ENCODE measurements at places on chromosomes 7 and 10.

DNA sequence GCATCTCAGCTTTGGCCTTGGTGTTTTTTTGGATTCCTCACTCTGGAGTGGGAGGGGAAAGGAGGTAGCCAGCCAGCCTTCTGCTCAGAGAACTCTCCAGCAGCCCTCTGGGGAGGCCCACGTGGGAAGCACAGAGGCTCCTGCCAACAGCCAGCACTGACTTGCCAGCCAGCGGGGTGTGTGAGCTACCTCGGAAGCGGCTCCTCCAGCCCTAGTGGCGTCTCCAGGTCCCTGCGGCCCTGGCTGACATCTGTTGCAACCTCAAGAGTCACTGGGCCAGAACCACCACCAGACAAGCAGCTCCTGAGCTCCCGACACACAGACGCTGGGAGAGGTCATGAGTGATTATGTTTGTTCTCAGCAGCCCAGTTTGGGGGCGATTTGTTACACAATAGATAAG lies 180.2 kb upstream of the FZD8 start:
- no peak for DNase-seq

DNA sequence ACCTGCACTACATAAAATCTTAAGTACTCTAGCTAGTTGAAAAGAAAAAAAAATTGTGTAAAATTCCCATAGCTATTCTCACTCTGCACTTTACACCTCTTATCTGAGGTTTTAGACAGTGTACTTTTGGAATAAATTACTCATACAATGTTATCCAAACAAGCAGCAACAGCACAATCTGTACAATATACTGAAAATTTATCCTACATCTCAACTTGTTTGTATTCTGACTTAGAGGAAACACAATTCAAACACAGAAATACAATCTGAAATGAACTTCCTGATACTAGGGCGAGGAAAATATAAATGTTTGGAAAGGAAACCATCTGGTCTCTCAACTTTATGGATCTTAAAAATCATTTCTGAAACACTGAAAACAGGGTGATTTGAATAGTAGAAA lies 381.7 kb downstream of the THSD7A start:
- no peak for DNase-seq

GRCh38 chr10:25661632-25662031 lies 272.4 kb upstream of the MYO3A start:
- no peak for DNase-seq

DNA sequence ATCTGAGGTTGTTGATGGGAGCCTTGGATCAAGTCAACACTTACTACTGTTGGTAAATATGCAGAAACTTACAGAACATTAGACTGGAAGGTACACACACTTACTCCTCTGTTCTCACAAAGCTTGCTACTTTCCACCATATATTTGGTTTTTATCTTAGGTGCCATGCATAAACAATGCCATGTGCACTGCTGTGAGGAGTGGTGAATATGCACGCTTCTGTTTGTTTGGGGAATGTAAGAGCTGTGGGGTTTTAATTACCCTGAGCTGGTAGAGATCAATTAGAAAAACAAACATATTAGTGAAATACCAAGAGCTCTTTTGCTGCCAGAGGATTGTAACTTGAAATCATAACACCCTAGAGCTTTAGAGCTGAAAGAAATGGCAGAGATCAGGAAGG lies 79.8 kb upstream of the ARID5B start:
- DNase-seq, result no peak

- no peak for DNase-seq
Observed at GRCh38 chr7:85133560-85133959, 53.3 kb downstream of the SEMA3D start.

DNA sequence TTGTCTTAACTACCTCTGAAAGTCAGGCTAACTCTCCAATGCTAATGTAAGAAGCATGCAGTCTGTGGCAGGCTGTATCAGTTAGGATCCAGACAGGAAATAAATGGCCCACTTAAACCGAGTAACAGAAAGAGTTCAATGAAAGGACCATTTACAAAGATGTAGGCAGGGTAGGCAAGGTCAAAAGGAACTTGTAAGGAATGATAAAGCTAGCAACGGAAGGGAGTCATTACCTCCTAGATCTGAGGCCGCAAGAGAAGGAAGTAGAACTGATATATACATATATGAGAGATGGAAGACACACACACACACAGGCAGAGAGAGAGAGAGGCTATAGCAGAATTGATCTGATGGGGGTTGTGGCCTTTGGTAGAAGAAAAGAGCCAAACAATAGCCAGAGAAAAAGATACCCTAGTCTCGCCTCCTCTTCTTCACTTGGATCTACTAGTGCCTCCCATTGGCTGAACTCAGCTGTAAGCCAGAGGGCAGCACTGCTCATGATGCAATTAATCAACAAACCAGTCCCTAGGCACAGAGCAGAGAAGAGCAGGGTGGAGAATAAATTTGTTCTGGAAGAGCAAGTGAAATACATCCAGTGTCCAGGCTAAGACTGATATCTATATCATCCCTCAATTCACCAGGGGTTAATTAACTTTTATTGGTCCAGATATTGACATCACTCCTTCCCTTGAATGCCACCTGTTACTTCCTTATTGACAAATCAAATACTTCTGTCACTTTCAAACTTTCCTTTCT lies 91.2 kb downstream of the LSMEM1 start:
- DNase-seq, result no peak

DNA sequence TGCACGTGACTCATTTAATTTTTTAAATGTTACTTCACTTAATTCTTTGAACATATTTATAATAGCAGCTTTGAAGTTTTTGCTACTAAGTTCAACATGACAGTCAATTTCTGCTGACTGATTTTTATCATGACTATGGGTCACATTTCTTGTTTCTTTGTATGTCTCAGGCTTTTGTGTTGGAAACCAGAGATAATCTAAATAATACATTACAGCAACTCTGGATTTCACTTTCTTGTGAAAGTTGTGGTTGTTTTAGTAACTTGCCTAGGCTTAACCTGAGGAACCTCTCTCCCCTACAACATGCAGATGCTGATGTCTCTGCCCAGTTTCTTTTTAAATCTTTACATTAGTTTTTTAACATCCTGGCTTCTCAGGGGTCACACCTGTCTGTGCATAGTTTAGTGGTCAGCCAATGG lies 180.8 kb downstream of the CCDC71L start:
- DNase-seq, result no peak

DNA sequence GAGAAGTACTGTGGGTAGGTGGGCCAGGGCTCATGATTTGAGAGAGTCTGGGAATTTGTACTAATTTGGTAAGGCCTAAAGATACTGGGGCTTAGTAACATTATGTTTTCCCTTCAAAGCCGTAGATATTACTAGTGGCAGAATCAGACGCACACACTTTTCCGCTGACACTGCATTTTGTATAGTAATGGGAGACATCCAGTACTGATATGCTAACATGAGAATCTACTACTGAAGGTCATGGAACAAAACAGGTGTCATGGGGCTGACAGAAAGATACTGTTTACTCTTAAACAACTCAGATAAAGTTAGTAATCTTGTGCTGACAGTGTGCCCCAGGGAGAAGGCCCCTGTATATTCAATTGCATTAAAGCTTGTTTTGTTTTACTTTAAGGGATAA lies 11.1 kb upstream of the GIMAP7 start:
- no peak for DNase-seq

- DNase-seq, result no peak
Observed at GRCh38 chr10:80518143-80518806, 19.4 kb upstream of the SH2D4B start.

DNA sequence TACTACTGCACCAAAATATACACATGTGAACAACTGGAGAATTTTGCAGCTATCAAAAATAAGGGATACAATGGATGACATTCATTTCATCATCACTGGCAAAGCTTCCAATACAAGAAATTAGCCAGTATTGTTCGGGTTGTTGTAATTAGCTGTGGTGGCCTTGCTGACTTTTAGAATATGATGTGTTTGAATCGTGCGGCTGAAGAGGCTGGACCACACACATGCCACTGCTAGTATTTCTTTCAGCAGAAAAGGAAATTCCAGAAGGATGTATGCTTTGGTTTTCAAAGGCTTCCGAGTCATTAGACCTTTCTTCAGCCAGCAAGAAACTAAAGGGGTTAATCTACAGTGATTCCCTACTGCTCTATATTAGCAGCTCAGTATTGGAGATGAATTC lies 16.6 kb downstream of the RPP38 start:
- no peak for DNase-seq

- DNase-seq, result no peak
Observed at GRCh38 chr7:143877098-143877497, 24.9 kb downstream of the TCAF1 start.

DNA sequence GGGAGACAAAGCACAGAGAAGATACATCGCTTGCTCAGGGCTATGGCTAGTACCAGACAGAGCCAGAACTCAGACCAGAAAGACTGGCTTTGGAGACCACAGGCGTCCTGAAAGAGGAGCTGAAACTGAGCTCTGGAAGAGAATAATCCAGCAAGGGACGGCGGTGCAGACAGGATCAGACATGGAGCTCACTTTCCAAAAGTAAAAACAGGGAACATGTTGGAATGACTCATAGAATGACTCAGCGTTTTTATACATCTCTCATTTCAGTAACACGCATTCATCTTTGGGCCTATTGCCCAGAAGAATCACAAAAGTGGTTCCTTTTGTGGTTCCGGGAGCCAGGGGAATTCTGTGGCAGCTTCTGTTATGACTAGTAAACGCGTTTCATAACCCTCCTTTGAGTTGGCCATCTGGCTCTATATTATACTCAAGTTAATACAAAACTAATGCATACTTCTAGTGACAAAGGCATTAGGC lies 37.2 kb downstream of the PLEKHS1 start:
- no peak for DNase-seq

- DNase-seq, result no peak
Observed at GRCh38 chr10:132239126-132240031, 52.6 kb downstream of the DPYSL4 start.

GRCh38 chr10:4285121-4285520 lies 500.1 kb upstream of the KLF6 start:
- no peak for DNase-seq

GRCh38 chr10:121611393-121612159 lies 13.3 kb upstream of the FGFR2 start:
- DNase-seq, result no peak

- no peak for DNase-seq
Observed at GRCh38 chr7:157685430-157686284, 348.9 kb downstream of the DNAJB6 start.

GRCh38 chr7:106583100-106583499 lies 77.9 kb downstream of the CCDC71L start:
- DNase-seq, result no peak

DNA sequence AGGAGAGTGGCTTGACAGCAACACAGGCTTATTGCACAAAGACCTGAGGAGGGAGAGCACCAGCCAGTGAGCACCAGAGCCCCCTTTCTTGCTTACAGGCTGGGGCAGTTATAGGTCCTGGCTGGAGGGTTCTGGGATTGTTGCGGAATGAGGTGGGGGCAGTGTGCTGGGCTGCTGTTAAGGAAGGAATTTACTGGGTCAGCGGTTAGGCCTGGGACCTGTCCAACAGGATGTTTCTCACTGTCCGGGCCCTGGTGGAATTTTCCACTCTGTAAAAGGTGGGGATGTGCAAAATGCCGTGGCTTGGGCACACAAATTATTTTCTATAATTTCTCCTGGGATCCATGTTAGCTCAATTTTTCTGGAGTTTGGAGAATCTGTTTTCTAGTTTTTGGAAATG lies 757.3 kb downstream of the TYW1 start:
- no peak for DNase-seq

GRCh38 chr10:6525599-6526165 lies 54.4 kb downstream of the PRKCQ start:
- DNase-seq, result no peak

DNA sequence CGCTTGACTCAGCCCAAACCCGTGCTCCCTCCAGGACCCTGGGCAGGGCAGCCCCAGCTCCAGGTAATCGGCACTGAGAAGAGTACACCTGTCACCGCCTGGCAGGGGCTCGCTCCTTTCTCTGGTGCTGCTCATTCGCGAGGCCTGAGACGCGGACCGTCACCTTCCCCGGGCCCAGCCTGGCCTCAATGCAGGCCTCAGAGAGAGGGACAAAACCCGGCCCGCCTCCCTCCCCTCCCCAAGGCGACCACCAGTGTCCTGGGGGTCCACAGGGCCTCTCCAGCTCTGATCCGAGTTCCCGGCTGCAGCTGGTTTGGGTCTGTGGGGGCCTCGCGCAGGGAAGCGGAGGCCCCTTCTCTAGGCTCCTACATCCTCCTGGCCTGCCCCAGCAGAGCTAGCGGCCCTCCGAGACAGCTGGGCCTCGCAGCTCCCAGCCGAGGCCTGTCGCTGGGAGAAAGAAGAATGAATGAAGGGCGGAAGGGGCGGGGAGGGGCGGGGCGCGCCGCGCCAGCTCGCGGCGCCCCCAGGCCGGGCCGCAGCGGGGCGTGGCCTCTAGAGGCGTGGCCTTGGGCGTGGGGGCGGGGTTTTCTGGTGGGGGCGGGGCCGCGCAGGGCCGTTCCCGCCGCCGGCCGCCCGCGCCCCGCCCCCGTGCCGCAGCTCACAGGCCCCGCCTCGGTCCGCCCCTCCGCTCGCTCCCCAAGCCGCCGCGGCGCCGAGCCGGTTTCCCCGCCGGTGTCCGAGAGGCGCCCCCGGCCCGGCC lies at the start of gene LIMK1:
Gene LIMK1, plus strand, starts transcription at position 688 of the 760 bp plus-strand sequence. CDS start 187 bp downstream, outside the sequence.
- DNase-seq, result peak; percentile 77
